H9 (cell line): ENCODE measurements at places on chromosomes 7 and 10. TPM values are rescaled to one million over a fixed set of nuclear protein-coding genes. Genes with fewer than 3 reads are reported as not detected.

The CFTR gene
- total RNA-seq: 1.1 and 1.2 TPM in 2 replicates

The FZD1 gene
- 0.61 TPM in 2 replicates for total RNA-seq

The SLC39A12 gene
- total RNA-seq: not detected in 2 replicates

The ARHGAP19 gene
- 30.5 and 33.2 TPM in 2 replicates for total RNA-seq

- DNase-seq: no peak
These were observed 17.7 kb downstream of the WDR91 start for GRCh38 chr7:135193615-135194081.

- DNase-seq: no peak
These were observed 173.4 kb downstream of the CACNB2 start for GRCh38 chr10:18313626-18314025.

- no peak for DNase-seq
These were observed 14.4 kb upstream of the ITGB1 start for GRCh38 chr10:32972460-32972859.

GRCh38 chr7:141739250-141739649 is 1.1 kb downstream of the SSBP1 start:
- DNase-seq: no peak

DNA sequence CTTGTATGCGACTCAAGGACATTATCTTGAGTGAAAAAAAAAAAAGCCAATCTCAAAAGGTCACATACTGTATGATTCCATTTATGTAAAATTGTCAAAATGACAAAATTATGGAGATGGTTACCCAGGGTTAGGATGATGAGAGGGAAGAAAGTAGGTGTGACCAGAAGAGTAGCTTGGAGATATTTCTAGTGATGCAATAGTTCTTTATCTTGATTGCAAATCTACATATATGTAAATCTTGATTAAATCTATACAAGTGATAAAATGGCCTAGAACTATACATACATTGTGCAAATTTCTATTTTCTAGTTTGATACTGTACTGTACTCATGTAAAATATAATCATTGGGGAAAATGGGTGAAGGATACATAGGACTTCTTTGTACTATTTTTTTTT is 4.6 kb downstream of the CEP41 start:
- no peak for DNase-seq
